Activated T-cell treated with anti-CD3 and anti-CD28 coated beads, Interleukin-2, amount 50 U/mL, for 72 hours (primary cell): ENCODE measurements at places on chromosomes 2 and 18. TPM values are rescaled to one million over a fixed set of nuclear protein-coding genes. Genes with fewer than 3 reads are reported as not detected.

DNA sequence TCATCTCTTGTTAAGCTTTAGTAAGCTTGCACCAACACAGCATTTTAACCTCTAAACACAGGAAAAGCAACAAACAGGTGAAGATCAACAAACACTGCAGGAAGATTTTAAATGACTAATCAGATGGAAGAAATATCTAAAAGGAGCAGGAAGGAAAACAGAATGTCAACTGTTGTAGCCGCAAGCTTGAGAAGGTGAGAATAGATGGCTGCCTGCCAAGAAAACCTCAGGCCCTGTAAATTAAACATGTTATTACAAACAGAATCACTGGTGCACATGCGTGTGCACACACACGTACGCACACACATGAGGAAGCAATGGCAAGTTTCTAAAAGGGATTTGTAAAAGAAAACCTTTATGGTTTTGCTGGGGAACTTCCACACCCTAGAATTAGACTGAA is 257.8 kb upstream of the GALNT5 start:
- no peak for DNase-seq

GRCh38 chr2:45946023-45946422 is 294.5 kb downstream of the PRKCE start:
- DNase-seq, result no peak

The POTEC gene
- total RNA-seq, result not detected

The VWC2L gene
- not detected for total RNA-seq

The ZNF532 gene
- total RNA-seq, result 10.2 TPM

GRCh38 chr18:72830109-72830508 is 37.7 kb downstream of the NETO1 start:
- no peak for DNase-seq

The PGAP1 gene
- total RNA-seq, result 36.3 TPM

GRCh38 chr2:157432475-157433106 is 11.3 kb downstream of the CYTIP start:
- no peak for DNase-seq

DNA sequence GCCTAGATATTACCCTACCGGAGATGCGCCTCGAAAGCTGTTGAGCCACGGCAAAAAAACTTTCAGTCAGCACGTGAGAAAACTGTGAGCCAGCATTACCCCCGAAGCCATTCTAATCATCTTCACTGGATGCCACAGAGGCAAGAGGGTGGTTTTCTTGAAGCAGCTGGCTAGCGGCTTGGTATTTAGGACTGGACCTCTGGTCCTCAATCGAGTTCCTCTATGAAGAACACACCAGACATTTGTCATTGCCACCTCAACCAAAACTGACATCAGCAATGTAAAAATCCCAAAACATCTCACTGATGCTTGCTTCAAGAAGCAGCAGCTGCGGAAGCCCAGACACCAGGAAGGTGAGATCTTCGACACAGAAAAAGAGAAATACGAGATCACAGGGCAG is 52.8 kb upstream of the SLC66A3 start:
- no peak for DNase-seq

DNA sequence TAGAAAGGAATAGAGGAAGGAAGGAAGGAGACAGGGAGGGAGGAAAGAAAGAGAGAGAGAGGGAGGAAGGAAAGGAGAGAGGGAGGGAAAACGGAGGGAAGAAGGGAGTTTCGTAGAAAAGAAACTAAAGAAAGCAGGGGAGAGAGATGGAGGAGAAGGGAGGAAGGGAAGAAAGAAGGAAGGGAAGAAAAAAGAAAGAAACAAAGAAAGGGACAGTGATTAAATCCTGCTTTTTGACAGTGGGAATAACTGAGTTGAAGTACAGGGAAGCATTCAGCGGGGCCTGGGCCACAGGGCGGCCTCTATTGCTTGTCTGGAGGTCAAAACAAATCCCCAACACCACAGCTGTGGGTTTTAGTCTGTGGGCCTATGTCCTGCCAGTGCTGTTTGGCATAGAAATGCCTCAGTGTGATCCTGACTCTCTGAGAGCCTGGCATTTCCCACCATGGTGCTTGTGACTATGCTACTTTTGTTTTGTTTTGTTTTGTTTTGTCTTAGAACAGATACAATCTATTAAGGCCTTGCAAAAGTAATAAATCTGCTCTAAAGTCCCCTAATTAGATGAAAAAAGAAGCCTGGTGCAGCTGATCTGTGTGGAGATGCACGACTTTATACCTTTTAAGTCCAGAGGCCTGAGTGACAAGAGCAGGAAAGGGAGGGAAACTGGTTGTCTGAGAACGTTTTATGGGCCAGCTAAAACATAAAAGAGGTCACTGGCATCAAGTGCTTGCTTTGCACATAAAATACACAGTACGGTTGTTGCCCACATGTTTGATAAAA is 40.0 kb downstream of the IL1RL2 start:
- no peak for DNase-seq

The OTOS gene
- total RNA-seq, result not detected

The HOXD3 gene
- not detected for total RNA-seq

GRCh38 chr2:68829749-68830148 is 41.4 kb downstream of the BMP10 start:
- DNase-seq, result no peak

The IL37 gene
- total RNA-seq, result not detected

- no peak for DNase-seq
Measured at GRCh38 chr2:228056293-228057097, 125.0 kb downstream of the SPHKAP start.

- DNase-seq, result no peak
Measured at GRCh38 chr2:151576080-151576479, 158.2 kb downstream of the NEB start.

The CPLX4 gene
- not detected for total RNA-seq

- no peak for DNase-seq
Measured at GRCh38 chr2:85588236-85588635, 4.0 kb downstream of the VAMP5 start.

DNA sequence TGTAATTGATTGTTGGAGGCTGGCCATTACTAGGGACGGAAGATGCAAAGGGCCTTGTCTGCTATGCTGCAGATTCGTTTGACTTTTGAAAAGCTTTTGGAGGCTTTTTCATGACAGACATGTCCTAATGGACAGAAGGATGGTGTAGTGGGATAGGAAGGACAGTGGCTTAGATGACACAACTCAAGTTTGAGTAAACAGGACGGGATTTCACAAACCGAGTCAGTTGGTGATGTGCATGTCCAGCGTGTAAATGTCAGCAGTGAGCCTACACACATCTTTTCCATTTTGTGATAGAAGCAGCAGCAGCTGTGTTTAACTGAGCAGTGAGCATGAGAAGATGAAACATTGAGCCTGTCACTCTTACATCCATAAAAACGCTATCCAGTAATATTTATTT is 76.0 kb downstream of the NCK2 start:
- no peak for DNase-seq

DNA sequence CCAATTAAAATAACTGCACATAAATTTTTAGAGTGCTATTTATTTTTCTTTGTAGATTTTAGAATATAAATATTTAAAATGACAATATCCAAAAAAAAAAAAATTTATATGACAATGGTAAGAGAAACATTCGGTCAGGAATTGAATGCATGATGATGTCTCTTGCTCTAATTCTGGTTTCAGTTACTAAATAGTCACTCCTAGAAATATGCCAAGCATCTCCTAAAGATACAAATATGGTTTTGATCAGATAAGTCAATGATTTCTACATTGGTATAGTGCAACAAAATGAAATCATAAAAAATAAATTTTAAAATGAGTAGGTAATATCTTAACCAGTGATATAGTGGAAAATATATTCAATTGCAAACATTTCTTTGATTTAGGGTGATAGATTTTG is 95.9 kb upstream of the ACKR3 start:
- no peak for DNase-seq

The LHCGR gene
- not detected for total RNA-seq

DNA sequence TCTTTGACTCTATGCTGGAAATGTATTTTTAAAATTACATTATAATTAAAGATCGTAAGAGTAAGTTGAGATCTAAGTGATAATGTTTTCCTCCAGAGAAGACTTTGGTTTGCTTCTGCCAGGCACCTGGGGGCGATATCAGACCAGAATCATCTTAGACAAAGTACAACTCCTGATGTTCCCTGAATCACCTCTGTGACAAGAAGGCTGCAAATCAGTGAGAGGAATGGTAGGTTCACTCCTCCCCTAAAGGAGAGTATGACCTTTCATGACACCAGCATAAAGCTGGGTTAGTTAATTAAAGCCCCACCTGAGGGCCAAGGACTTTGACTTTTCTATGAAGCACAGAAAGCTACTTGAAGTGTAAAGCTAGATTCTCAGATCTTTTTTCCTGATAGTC is 114.4 kb upstream of the DTNA start:
- DNase-seq, result no peak

DNA sequence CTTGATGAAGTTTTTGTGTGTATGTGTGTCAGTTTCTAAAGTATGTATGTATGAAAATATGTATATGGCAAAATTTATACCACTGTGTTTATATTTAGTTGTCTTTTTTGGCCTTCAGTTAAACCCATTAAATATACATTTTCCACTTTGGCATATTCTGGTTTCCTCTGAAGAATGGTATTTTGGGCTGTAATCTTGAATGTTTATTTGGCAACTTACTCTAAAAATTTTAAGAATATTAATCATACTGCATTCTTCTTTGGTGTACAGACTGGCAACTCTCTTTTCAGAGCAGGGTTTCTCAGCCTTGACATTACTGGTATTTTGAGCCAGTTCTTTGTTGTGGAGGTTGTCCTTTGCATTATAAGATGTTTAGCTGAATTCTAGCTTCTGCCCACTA is 27.9 kb upstream of the CCBE1 start:
- no peak for DNase-seq

DNA sequence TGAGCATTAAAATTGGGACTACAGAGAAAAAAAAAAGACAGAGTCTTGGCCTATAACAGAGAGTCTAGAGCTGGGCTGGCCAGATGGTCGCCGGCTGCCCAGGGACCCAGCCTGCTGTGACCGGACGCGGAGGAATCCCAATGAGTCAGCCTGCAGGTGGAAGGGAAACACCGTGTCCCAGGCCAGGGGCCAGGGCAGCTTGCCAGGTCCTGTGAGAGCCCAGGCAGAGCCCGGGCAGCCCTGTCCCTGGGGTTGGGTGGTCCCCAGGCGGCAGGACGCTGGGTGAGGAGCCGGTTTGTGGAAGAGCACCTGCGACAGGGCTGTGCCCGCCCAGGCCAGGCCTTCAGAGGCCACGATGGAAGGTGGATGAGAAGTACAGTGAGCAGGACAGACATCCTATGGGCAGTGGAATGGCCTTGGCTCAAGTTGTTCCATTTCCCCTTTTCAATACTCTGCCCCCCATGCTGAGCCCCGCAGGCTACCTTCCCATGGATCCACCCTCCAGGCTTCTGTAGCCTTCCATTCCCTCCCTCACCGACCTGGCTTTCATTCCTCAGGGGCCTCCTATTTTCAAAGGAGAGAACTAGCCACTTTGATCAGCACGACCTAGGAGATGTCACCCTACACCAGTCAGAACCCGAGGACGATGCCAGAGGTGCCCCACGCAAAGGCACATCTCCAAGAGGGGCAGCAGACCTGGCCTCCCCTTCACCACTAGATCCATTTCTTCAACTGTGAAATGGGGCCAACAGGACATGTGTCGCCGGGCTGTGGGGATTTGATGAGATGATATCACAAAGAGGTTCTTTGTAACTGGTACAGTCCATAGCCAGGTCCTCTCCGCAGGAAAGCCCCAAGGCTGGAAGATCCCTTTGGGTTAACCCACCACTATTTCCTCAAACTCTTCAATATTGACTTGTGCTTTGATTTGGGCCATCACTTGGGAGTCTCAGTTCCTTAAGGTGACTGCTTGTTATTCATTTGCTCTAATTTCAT is 87.5 kb downstream of the POLR1A start:
- DNase-seq, result no peak

The TTN gene
- total RNA-seq, result 6.6 TPM

The ELOA2 gene
- total RNA-seq, result not detected

The SCYGR7 gene
- total RNA-seq, result not detected

GRCh38 chr2:224041554-224041953 is 2.5 kb upstream of the SERPINE2 start:
- no peak for DNase-seq

DNA sequence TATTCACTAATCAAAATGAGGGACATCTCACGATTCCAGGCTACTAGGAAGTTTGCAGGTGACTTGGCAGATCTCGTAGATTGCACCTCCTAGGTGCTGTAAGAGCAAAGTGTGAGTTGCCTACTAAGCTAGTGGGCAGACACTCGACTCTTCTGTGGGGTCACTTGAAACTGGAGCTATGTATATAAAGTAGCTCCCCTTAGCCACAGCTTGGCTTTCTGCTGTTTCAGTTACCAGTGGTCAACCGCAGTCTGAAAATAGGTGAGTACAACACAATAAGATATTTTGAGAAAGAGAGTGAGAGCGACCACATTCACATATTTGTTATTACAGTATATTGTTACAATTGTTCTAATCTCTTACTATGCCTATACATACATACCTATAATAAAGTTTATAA is 23.3 kb downstream of the CTAGE1 start:
- DNase-seq, result no peak
